NCI-H1105 (cell line): ENCODE measurements at places on chromosomes 1 and 21.

DNA sequence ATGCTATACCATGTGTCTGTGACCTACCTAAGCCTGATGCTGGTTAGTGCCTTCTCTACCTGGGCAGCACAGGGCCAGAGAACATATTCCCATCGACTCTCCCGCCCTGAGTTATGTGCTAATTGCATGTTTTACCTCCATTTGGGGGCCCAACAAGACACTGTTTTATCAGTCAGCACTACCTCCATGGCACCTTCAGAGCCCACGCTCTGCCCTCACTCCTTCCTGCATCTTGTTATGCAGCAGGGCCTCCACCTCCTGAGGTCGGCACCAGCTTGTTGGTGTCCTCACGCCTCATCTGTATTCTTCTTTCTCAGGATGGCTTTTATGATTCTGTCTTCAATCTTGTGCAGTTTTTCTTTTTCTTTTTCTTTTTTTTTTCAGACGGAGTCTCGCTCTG is 11.9 kb downstream of the WNT9A start:
- DNase-seq, result no peak

DNA sequence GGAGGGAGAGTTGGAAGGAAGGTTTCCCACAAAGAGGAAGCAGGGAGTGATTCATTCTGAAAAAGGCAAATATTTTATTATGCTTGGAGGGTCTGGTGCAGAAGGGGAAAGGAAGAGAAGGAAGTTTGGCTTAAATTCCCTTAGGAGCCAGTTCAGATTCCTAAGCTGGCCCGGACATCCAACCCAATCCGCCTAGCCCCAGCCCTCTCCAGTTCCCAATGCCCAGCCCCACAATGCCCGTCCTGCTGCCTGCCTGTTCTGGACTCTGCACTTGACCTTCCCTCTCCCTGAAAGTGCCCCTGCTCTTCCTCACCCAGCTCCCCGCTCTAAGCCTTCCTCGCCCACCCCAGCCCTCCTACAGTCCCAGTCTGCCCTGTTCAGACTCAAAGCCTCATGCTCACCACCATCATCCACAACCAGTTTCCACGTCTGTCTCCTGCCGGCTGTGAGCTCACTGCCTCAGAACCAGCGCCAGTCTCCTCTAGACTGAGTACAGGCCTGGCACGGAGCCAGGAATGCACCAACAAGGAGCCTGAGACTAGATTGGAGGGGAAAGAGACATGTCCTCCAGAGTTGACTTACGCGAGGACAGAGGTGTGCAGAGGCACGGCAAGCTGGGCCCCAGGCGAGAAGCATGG is 18.9 kb downstream of the CAPN2 start:
- DNase-seq, result peak; percentile 1

DNA sequence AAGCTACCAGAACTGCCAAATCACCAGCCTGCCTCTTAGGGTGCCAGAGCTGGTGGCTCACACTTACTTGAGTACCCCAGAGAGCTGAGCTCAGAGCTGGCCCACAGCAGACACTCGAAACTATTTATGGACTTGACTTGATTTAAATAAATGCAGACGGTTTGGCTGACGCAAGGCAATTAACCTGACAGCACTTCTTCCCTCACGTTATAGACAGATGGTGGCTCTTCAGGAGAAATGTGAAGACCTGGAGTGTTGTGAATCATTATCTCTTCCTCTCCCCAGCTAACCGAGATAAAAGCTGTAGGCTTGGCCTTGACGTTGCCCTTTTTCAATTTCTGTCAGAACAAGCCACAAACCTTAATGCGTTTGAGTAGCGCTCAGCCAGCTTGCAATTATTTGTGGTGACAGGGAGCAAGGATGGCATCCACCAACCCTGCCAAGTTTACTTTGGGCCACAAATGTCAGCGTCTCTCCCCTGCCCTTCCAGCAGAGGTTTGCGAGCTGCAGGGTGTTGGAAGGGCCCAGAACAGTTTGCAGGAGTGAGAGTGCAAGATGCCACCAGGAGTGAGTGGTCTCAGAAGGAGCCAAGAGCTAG is 34.0 kb upstream of the BCAR3 start:
- peak; percentile 12 for DNase-seq

DNA sequence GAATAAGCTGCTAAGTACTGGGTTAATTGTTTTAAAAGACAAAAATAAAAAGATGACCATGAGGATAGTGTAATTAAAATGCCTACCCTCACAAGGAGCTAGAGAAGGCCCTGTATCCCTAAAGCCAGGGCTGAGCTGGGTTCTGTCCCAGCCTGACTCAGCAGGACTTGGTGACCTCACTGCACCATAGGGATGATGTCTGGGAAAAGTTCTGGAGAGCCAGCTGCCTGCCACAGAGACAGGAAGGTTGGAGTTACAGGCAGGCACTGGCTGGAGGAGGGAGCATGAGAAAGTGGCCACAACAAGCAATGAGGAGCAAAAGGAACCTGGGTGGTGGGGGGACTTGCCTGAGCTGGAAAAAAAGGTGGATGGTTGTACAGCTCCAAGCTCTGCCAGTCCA is 5.7 kb upstream of the TNR start:
- no peak for DNase-seq

DNA sequence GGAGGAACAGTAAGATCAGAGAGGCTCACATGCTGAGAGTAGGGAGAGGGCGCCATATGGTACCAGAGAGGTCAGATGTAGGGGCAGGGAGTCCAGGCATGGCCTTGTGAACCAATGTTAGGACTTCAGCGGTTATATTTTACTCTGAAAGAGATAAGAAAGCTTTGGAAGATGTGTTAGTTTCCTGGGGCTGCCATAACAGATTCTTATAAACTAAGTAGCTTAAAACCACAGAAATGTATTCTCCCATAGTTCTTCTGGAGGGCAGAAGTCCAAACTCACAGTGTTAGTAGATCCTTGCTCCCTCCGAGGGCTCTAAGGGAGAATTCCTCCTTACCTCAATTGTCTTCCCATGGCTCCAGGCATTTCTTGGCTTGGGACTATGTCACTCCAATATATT is 502.5 kb upstream of the ADGRL2 start:
- no peak for DNase-seq

DNA sequence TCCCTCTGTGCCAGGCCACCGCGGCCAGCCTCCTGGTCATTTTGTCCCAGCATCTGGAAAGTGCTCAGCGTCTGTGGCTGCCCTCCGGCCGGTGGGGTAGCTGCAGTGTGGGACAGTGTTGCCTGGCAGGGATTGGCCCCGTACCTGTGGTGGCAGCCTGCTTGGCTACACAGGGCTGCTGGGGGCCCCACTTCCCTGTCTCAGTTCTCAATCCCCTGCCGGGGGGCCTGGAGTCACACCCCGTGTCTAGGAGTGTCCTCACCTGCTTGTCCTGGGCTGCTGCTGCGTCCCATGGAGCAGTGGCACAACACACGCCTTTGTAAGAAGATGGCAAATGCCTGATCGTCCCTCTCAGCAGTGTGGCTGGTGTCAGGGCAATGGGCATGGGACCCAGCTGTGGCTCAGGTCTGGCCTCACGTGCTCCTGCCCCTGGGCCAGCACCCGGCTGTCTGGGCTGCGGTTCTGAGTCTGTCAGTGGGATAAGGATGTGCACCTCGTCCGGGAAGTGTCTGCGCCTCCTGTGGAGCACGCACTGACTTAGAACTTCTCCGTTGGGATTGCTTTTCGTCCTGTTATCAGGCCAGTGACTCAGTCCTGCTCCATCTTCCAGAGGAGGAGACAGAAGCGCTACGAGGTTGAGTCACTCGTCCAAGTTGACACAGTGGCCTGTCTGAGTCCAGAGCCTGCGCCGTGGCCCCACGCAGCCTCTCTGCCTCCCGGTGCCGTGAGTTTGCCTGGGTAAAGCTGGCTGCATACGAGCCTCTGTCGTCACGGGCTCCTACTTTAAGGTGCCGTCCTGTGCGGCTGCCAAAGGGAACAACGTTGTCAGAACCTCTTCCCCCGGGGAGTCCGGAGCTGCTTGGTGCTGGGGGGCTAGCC is 41.0 kb downstream of the CRYAA start:
- no peak for DNase-seq

DNA sequence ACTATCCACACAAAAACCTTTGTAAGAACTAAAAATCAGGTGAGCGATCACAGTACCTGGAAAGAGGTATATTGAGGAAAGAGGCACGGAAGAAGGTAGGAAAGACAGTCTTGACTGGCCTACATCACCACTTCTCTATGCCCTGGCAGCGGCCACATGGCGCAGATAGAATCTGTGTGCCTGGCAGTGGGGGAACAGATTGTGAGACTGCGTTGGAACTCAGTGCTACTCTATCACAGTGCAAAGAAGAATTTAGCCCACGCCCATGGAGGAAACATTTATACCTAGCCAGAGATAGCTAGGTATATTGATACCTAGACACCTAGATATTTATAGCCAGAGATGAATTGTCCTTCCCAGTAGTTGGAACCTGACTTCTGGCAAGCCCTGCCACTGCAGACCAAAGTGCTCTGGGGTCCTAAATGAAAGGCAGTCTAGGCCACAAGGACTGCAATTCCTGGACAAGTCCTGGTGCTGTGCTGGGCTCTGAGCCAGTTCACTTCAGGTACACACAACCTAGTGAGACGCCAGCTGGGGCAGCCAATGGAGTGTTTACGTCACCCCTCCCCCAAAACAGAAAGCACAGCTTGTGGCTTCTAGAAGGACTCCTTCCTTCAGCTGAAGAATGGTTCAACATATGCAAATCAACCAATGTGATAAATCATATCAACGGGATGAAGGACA is 51.9 kb downstream of the DHX9 start:
- peak; percentile 61 for DNase-seq

DNA sequence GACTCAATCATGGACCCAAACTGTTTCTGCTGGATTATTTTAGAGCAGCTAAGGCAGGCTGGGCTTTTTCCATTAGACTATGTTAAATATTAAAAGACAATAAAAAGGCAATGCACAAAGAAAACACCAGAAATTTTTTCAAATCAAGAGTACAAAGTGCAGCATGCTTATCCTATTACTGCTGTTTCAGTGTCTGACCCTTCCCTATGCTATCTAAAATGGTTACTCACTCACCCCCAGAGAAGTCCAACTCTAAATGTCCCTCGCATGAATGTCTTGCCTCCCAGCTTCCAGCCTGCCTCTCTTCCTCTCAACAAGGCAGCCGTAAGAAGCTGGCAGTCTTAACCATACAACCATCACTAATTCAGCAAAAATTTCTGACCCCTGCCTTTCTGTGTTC is 108.7 kb upstream of the SYT6 start:
- no peak for DNase-seq
